ENCODE measurements at places on chromosomes 1 and 21.

GRCh38 chr1:222828939-222829338 lies 14.1 kb downstream of the DISP1 start:
- no peak for DNase-seq

DNA sequence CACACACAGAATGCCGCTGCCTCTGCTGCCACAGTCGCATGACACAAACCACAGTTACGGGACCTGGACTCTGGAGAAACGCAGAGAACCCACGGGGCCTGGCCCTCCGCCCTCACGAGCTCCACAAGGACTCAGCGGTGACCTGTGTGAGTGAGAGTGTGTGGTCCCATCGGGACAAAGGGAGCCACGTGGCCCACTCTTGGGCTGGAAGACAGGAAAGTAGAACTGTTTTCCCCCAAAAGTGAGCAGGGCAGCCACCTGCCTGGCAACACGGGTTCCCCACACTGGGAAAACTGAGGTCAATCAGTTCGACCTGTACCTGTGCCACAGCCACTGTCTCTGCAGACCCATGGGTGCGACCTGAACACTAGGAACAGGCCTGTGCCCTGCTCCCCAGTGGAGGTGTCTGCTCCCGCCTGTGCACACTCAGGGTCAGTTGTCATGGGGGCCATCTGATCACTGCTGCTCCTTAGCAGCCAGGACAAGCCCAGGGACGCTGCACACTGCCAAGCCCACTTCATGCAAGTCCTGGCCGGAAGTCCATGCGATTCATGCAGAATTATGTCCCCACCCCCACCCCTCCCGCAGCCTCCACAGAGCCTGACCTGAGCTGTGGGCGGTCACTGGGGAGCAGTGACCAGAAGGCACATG lies 54.4 kb upstream of the ADARB1 start:
- no peak for DNase-seq

- DNase-seq, result no peak
Measured at GRCh38 chr1:52919723-52920483, 1.6 kb downstream of the ECHDC2 start.

GRCh38 chr1:203133970-203134725 lies 6.6 kb downstream of the ADORA1 start:
- DNase-seq, result no peak

- DNase-seq, result no peak
Measured at GRCh38 chr1:978069-978834, 3.6 kb downstream of the PERM1 start.

DNA sequence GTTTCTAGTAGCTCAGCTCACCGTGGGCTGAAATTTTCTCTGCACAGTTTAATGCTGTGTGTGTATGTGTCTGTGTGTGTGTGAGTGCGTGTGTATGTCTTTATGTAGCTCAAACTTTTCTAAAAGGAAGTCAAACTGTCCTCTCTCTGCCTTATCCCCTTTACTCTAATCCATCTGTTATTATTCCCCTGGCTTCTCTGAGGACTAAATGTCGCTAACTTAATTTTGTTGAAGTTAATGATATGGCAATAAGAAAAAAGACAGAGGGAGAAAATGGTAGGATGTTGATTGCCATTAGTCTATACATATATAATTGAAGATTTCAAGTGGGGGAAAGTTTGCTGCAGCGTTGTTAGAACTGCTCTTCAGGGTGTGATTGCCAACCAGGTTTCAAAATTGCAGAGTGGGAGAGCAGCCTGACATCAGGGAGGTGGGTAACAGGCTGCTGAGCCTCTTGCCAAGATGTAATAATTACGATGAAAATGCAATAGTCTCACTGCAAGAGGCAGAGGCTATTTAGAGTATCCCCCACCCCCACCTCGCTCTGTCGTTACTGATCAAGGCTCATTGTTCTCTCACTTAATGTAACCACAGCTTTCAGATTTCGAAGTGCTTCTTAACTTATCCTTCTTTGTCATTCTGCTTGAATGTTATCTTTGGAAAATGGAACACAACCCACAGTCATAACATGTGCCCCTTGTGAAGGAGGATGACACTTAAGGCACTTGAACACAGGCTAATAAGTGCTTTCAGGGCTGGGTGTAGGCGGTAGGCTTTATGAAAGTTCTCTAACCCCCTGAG lies 559.0 kb upstream of the PLXNA2 start:
- no peak for DNase-seq

DNA sequence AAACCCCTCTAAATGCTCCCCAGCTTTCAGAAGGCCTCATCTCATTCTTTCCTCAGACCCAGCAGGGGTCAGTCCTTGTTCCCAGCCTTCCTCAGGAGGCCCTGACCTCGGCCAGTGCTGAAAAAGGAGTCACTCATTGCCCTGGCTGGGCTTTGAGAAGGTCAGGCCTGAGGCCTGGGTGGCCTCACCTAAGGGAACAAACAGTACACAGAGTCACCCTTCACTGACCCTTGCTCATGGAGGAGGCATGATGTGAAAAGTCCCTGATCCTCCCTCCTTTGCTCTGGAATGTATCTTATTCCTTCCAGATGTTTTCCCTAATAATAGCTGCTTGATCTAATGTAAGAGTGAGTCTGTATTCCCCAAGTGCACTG lies 117.7 kb upstream of the SLC44A3 start:
- no peak for DNase-seq

- no peak for DNase-seq
Measured at GRCh38 chr1:27394282-27394658, 1.8 kb downstream of the GPR3 start.

GRCh38 chr1:207049974-207050391 lies 1.0 kb downstream of the YOD1 start:
- peak; percentile 30 for DNase-seq

DNA sequence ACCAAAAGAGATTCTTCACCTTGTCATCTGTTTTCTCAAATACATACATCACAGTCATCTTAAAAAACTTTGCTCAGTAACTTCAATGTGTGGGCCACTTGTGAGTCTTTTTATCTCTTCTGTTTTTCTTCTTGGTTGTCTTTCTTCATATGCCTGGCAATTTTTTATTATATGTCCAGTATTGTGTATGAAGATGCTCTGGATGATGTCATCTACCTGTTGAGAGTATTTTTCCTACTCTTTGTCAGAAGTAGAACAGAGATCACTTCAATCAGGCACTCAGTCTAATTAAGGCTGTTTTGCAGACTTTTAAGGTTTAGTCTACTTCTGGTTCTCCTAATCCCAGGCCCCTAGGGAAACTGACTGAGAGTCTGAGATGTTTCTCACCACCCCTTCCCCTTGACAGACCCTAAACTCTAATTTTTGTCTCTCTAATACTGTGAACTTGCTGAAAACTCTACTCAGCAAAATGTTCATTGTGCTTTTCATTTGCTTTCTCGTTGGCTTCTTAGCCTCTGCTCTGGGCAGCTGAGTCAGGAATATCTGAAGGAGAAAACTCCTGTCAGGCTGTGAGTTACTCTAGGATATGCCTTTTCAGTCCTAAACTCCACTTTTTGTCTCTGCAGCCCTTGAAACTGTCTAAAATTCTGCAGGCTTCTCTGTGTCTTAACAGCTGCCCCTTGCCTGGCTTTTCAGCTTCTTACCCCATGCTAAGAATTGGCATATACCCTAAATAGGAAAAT lies 33.0 kb upstream of the DNAJC6 start:
- DNase-seq, result no peak

DNA sequence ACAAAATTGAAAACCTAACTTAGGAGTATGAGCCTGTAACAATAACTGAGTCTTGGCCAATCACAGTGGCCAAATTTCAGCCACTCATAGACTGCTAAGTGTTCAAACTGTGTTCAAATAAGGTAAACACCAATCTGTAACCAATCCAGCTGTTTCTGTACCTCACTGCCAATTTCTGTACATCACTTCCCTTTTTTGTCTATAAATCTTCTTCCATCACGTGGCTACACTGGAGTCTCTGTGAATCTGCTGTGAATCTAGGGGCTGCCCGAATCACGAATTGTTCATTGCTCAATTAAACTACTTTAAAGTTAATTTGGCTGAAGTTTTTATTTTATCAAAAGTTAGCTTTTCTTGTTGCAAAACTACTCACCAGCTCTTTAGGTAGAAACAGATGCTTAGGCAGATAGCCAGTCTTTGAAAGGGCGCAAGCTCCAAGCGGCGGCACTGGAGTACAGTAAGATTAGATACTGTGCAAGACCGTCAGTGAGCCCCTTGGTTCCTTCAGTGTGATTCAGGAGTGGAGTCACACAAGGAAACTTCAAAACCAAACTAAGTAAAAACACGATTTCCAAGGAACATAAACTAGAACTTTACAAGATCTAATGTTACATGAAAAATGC lies 43.2 kb upstream of the ADGRL2 start:
- no peak for DNase-seq

DNA sequence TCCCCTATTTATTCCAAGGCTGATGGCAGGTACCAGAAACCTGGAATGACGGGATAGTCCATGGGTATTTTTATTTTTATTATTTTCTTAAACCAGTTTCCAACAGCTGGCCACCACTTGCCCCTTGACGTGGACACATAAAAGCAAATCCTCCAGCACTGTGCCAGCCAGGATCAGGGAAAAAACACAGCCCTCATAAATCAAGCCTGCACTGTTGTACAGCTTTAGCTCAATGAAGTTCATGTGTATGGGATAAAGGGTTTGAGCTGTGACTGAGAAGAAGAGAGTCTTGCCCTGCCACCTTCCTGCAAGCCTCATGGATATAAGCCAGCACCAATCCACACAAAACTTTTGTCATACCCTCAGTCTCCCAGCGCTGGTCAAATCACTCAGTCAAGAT lies 303.8 kb upstream of the SPAG17 start:
- no peak for DNase-seq

GRCh38 chr21:17537299-17537698 lies 24.5 kb downstream of the CXADR start:
- DNase-seq, result no peak

DNA sequence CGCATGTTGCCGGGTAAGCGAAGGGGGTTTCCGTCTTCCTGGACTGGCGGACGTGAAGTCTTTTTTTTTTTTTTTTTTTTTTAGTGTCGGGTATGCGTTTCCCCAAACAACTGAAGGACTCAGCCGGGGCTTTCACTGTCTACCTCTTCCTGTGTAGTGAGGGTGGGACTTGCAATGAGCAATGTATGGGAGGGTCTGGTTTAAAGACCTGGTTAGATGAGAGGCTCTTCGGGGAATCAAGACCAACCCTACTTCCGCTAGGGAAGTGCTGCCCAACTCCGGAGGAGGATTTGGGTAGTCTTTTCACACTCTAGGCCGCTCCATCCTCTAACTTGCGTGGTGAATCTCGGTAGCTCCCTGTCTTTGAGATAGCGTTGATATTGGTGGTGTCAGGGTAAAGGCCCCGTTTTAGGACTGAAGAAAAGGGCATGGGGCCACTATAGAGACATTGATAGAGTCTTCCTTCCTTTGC lies 754 bp downstream of the PRRC2C start:
- DNase-seq, result peak; percentile 35

DNA sequence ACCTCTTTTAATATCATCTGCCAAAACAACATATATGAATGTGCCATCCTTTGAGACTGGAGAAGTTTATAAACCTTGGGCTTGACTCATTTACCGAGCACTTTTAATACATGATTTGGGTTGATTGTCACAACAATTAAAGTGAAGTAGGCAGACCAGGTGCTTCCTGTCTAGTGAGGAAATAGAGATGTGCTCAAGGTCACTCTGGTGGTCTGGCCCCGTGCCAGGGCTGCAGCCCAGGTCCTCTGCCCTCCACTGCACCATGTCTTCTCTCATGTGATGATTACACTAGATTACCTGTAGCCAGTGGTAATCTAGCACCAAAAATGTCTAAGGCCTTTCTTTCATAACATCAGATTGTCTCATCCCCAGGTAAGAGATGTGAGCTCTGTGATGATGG lies 61.8 kb upstream of the LAMC2 start:
- no peak for DNase-seq

DNA sequence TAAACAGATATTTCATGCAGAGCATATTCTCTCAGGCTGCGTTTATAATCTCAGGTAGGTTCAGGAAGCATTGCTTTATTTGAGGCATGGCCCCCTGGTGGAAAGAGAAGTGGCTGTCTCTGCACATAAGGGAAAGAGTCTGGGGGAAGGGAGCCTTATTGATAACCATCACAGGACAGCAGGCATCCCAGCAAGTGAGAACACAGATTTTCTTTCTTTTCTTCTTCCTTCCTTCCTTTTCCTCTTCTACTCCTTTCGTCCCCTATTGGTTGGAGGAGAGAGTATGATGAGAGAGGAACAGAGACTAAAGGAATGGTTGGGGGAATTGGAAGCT lies 21.9 kb downstream of the TSNAX start:
- no peak for DNase-seq

GRCh38 chr1:36081926-36082485 lies 1.9 kb upstream of the TEKT2 start:
- no peak for DNase-seq

DNA sequence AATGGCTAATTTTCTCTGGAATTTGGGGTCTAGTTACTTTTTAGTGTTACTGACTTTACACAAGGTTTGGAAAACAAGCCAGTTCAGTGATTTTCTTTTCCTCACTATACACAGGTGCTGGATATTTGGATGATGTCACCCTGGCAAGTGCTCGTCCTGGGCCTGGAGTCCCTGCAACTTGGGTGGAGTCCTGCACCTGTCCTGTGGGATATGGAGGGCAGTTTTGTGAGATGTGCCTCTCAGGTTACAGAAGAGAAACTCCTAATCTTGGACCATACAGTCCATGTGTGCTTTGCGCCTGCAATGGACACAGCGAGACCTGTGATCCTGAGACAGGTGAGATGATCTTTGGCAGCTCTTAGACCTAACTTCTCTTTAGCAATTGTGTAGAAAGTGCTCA lies 64.5 kb upstream of the LAMC2 start:
- no peak for DNase-seq

DNA sequence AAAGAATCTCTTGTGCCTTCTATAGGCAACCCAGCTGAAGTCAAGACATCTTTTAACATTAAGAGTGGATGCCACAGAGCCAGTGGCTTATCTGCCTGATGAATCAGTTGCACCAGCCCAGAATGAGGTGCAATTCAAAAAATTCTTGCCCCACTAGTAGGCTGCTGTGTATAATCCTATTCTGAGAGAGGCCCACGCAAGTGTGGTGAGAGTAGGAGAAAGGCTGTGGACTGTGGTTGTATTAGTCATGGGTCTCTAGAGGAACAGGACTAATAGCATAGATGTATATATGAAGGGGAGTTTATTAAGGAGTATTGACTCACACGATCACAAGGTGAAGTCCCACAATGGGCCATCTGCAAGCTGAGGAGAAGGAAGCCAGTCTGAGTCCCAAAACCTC lies 216.4 kb downstream of the LTN1 start:
- DNase-seq, result peak; percentile 23

DNA sequence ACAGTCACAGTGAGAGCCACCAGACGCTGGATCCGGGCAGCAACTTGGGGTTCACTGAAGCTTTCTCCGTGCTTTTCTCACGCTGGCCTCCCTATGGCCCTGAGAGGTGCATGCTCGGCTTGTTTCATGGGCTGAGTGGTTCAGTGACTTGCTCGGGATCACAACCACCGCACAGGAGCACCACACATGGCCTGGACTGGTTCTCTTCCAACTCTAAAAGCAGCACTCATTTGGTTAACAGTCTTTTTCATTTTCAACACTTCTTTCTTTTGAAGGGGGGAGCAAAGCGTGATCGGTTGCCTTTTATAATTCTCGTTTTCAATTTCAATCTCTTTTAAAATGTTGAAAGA lies 26.2 kb downstream of the UBIAD1 start:
- DNase-seq, result no peak

- DNase-seq, result no peak
Measured at GRCh38 chr1:168555508-168556046, 11.8 kb upstream of the XCL2 start.

- no peak for DNase-seq
Measured at GRCh38 chr21:46216132-46216747, 12.3 kb downstream of the LSS start.
